ENCODE measurements at places on chromosomes 1 and 21. TPM values are rescaled to one million over a fixed set of nuclear protein-coding genes. Genes with fewer than 3 reads are reported as not detected.

DNA sequence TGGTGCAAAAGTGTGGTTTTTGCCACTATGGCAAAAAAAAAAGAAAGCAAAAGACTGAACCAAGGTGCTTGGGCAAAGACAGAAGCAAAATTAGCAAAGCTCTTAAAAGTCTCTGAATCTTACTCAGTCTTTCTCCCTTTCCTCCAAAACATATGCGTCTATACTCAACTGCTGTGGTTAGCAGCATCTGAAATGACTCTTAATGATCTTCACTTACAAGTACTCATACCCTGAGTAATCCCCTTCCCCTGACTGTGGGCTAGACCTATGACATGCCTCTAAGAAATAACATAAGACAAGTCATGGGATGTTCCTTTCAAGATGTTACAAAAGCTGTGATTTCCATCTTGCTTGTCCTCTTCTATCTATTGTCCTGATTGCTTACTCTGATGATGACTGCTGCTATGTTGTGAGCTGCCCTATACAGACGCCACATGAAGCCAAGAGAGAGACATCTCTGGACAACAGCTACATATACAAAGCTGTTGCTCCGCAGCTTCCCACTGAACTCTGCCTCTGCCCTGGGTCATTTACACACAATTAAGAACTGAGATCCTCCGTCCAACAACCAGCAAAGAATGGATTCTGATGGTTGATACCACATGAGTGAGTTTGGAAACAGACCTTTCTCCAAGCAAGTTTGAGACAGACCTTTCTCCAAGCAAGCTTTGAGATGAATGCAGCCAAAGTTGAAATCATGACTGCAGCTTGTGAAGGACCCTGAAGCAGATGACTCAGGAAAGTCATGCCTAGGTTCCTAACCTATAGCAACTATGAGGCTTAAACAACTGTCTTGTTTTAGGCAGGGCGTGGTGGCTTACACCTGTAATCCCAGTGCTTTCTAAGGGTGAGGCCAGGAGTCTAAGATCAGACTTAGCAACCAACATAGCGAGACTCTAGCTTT, 55.2 kb downstream of the PUM1 start:
- DNase-seq: no peak

DNA sequence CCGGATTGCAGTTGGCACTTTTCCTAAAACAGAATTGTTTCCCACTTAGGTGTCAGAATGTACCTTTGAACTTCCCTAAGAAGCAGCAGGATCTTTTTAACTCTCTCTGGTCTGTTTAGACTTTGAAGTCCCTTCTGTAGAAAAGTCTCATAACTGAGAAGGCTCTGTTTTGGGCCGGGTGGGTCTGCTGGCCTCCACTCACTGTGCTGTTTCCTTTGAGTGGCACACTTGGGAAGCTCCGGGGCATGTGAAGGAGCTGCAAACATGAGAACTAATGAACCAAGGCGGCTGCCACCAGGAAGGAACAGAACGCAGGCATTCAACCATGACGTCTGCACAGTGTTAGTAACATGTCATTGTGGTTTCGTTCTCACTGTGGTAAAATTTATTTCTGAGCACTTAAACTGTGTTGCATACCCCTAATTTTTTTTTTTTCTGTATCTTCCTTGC, 19.5 kb upstream of the NCMAP start:
- DNase-seq: no peak

DNA sequence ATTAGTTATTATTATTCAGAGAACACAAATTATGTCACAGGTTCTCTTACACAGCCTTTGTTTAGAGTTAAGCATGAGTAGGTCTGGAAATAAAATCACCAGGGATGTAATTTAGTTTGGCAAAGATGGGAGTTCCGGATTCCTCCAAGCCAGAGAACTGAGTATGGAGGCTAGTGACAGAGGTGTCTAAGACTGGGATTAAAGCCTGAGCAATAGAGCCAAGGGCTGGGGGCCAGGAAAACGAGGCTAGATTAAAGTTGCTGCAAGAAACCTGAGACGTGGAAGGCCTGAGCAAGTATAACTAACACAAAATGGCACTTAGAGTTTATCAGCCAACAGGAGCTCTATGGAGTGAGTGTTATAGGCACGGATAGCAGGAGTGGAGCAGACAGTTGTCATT, 381.6 kb downstream of the SRGAP2C start:
- DNase-seq: no peak

DNA sequence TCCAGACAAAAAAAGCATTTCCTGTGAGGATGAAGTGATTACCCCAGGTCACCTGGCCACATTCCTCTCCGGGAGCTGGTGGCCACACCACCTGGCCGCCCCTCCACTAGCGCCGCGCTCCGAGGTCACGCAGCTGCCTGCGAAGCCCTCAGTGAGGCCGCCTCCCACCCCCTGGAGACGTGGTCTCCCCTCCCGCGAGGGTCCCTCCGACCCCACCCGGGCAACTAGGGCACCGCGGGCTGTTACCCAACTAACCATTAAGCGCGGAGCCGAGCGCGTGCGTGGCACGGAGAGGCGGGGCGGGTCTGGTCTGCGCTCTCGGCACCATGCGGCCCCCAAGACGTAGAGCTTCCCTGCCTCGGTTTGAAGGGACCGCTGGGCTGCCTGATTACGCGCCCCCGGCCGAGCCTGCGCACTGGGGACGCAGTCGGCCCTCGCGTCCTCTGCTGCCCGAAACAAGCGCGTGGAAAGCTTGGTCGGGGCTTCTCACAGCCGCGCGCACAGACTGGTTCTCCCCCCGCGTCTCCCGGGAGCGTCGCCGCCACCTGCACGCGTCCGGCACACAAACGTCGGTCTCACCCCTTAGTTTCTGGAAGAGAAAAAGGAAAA, 106.5 kb downstream of the SLC16A1 start:
- peak; percentile 13 for DNase-seq

The CHD1L gene
- total RNA-seq: 7.6 TPM

DNA sequence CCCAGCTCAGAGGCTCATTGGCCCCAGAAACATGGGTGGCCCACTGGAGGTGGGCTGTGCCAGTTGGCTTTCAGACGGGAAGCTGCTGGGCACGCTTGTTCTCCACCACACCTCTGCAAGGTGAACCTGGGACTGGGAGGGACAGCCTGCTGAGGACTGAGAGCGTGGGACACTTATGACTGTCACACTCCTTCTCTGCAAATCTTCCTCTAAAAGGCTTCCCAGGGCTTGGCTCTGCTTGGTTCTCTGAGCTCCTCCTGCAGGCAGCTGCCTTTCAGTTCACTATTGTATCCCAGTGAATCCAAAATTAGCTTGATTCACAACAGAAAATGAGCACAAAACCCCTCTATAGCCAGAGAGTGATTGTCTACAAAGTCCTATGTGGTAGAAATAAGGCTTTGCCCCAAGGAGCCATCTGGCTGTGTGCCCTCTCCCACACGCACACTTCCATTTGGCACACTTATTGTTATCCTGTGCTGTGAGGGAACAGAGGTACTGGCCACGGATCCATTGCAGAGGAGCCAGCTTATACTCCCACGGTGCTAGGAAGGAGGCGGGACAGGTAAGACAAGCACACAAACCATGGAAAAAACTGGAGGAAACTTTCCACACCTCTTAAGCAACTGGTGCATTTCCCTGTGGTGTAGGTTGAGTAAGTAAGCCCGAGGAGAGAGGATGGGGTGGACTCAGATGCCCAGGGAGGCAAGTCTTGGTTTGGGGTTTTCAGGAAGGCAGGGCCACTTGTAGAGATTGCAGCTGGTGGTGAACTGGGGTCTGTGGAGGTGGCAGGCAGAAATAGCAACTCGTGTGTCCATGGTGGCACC, 18.9 kb upstream of the BTG2 start:
- DNase-seq: no peak

The ARHGAP30 gene
- total RNA-seq: 2.3 TPM

- DNase-seq: no peak
Observed at GRCh38 chr21:34517491-34518245, 5.7 kb upstream of the KCNE1 start.

The TENT5C gene
- 23.1 TPM for total RNA-seq

The OR2L3 gene
- not detected for total RNA-seq

GRCh38 chr1:203140743-203141520, 13.4 kb downstream of the ADORA1 start:
- no peak for DNase-seq

The AMIGO1 gene
- 13.5 TPM for total RNA-seq

The NUDT4B gene
- total RNA-seq: not detected

DNA sequence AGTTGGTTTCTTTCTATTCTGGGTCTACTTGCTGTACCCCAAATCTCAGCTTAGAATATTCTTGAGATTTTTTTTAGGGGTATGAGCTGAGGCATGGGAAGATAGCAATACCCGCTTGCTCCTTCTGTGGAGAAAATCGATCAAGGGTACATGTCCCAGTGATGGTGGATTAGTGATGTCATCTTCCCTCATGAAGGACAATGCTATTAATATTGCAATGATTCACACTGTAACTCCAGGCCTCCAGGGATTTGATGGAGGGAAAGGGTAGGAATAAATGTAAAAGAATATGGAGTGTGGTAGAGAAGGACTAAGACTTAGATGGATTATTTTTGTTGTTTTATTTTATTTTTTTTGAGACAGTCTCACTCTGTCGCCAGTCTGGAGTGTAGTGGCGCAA, 47.4 kb downstream of the XCL1 start:
- DNase-seq: no peak

GRCh38 chr1:171513743-171514142, 28.4 kb downstream of the PRRC2C start:
- DNase-seq: no peak

DNA sequence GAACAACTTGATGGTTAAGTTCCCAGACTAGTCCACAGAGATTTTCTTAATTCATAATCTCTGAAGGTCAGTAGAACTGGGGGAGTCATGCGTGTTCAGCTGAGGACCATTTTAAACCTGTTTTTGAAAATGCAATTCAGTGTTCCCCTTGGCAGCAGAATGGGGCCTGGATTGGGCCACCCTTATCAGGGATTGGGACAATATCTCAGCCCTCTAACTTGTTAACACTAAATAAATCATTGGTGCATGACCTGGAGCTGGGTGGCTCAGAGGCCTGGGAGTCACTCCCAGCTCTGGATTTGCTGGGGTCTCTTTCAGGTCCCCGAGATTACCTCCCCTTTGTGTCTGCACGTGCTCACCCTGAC, 55.3 kb downstream of the MRPS6 start:
- DNase-seq: peak; percentile 33

GRCh38 chr1:221510793-221511503, 230.9 kb downstream of the DUSP10 start:
- no peak for DNase-seq
